ENCODE measurements at places on chromosomes 11 and 22. TPM values are rescaled to one million over a fixed set of nuclear protein-coding genes. Genes with fewer than 3 reads are reported as not detected.

Gene MUC15
- not detected for total RNA-seq

Gene CARD18
- not detected for total RNA-seq

Gene OPCML
- not detected for total RNA-seq

Gene TMEM121B
- under 0.01 TPM for total RNA-seq

Gene SLC15A3
- total RNA-seq: 4.6 TPM

Gene C11orf87
- total RNA-seq: not detected

Gene CASP4
- 162 TPM for total RNA-seq

Gene FIBIN
- total RNA-seq: not detected

Gene CDC42BPG
- 0.22 TPM for total RNA-seq

Gene OR4A16
- total RNA-seq: not detected

Gene LMNTD2
- 1.1 TPM for total RNA-seq

Gene CFAP300
- total RNA-seq: not detected

Gene MFNG
- 89.8 TPM for total RNA-seq

Gene POU2AF2
- not detected for total RNA-seq

Gene CCDC117
- total RNA-seq: 10.0 TPM

Gene HEPHL1
- total RNA-seq: not detected

Gene SLC22A12
- total RNA-seq: not detected

Gene LRP5
- total RNA-seq: 101 TPM

Gene LRRC74B
- not detected for total RNA-seq

Gene POTEH
- under 0.01 TPM for total RNA-seq

Gene HTR3A
- not detected for total RNA-seq

Gene C11orf58
- total RNA-seq: 165 TPM

Gene KDM4F
- not detected for total RNA-seq

Gene ENTHD1
- total RNA-seq: not detected

Gene SLC22A24
- not detected for total RNA-seq

Data from lung microvascular endothelial cell (primary cell).